Omental fat pad (tissue), 4 donors: ENCODE measurements at places on chromosomes 2 and 18.

GRCh38 chr2:157911750-157912149 is 35.6 kb upstream of the ACVR1 start:
- no peak for DNase-seq

- DNase-seq: no peak
Observed at GRCh38 chr2:8408560-8409460, 273.0 kb upstream of the ID2 start.

DNA sequence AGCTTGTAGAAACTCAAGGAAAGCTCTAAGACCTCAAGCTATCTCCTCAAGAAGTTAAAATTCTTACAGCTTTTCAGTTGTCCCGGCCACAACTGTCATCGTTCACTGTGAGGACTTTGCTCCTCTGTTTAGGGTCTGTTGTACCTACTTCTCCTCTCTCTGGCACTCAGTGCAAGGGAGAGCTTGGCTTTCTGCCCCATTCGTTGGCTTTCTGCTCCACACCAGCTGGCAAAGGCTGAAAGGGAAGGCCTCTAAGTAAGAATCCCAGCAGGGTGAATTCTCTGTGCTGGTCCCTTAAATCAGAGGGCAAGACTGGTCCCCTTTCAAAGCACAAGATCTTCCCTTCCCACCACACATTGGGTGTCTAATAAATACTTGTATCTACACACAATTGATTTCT is 17.3 kb downstream of the ZBTB7C start:
- DNase-seq: no peak

DNA sequence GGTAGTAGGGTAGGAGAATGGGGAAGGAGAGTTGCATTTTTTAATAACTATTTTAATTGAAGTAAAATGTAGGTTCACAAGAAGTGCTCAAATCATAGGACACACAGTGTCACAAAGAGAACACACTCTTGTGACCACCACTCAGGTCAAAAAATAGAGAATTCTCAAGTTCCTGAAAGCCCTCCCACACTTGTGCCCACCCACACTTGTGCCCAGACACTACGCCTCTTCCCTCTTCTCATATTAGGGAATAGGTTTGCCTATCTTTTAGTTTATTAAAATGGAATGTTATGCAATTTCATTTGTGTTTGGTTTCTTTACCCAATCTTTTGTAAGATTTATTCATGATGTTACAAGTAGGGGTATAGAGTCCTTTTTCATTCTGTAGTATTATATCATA is 67.2 kb downstream of the UGGT1 start:
- DNase-seq: no peak

DNA sequence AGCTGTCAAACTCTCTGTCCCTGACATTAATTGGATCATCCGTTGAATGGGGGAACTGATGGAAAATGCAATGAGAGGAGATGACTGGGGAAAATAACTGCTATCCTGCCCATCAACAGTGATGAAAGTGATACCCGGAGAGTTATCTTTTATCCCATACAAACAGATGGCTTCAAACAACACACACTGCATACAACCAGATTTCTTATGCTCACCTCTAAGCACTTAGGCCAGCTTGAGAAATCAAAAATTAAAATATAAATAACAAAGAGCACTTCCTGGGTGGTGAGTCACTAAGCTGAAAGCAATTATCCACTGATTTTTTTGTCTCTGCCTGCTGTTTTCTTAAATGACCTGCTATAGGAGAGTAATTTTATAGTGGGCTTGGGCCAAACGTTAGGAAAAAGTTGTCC is 237.6 kb upstream of the RGPD4 start:
- no peak for DNase-seq

GRCh38 chr2:159211447-159212396 is 74.8 kb downstream of the WDSUB1 start:
- no peak for DNase-seq

DNA sequence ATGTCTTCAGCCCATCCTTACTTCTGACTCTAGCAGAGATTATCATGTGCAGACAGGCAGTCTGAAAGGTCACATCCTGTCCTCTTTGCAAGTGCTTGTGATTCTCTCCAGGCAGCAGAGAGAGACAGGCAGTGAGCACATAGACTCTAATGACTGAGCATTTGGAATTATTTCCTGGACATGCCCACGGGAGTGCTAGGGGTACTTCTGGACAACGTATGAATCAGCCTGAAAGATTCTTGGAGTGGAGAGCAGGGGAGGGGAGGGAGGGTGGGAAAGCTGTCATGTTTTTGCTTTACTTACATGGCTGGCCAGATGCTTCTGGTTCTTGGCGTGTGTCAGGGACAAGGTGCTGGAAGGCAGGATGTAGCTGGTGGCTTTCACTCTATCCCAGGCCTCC is 150.6 kb downstream of the RIF1 start:
- DNase-seq: no peak

DNA sequence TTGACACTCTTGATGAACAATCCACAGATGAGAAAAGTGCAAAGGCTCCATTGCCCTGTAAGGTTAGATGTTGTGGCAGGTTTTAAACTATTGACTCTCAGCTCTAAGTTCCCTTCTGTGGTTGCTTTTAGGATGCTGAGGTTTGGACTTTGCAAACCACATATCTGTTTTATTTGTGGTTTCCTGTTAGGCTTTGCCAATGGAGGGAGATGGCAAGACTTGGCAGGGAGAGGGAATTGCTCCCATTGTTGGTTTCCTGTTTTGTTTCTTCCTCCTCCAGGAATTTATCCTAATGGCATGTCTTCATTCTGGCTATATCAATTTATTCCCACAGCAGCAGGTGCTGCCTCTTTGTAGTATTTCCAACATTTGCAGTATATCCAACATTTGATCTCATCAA is 772.3 kb downstream of the LRRTM4 start:
- DNase-seq: no peak

DNA sequence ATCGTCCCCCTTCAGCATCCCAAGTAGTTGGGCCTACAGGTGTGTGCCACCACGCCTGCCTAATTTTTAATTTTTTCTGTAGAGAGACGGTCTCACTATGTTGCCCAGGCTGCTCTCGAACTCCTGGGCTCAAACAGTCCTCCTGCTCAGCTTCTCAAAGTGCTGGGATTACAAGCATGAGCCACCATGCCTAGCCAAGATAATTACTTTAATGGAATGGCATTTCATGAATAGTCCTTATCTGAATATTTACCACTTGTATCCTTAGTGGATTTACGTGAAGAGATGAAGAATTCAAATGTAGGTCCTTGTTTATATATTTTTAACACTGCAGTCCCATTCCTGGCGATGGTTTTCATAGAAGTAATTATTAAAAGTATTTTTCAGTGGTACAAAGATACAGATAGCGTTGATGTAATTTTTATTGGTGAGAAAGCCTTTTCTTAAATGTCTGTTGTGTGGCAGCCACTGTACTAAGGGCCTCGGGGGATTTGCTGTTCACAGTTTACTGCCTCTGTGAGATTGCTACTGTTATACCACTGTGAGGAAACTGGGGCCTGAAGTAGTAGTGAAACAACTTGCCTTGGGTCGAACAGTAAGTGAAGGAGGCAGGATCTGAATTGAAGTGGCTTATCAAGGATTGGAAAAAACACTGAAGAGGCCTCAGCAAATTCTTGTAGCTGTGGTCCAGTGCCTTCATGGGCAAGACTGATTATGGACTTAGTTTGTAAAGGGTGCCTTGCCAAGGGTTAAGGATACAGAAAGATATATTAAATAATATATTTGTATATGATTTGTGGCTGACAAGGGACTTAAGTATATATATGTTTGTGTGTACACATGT is 151.2 kb downstream of the PRPF40A start:
- DNase-seq: no peak

DNA sequence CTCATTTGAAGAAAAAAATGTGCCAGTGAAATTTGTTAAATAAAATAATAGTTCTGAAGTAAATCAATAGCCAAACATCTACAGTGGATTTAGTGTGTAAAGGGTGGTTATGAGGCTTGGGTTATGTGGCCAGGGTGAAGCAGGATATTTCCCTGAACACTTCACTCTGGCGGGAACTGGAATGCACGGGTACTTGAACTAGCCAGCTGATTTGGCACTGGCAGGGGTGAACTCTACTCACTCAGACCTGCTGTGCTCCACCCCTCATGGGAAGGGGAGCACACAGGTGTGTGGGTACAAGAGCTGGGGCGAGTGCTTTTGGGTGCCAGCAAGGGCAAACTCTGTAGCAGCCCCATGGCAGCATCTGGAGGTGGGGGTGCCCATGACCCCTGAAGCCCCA is 278.2 kb downstream of the CALCRL start:
- no peak for DNase-seq

DNA sequence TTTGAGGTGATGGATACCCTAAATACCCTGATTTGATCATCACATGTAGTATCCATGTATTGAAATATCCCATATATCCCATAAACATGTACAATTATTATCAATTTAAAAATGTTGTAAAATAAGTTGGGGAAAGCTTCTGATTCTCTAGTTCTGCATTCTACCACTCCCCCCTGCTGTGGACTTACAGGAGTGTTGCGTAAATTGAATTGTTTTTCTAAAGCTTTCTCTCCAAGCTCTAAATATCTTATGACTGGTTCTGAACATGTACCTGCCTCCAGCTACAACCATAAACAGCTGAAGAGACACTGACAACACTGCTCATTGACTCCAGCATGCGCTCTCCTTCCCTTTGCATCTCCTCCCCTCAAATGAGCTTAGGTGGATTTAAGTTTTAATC is 145.2 kb downstream of the MGAT5 start:
- no peak for DNase-seq

- DNase-seq: no peak
Observed at GRCh38 chr2:26612522-26613240, 28.5 kb downstream of the CIB4 start.

DNA sequence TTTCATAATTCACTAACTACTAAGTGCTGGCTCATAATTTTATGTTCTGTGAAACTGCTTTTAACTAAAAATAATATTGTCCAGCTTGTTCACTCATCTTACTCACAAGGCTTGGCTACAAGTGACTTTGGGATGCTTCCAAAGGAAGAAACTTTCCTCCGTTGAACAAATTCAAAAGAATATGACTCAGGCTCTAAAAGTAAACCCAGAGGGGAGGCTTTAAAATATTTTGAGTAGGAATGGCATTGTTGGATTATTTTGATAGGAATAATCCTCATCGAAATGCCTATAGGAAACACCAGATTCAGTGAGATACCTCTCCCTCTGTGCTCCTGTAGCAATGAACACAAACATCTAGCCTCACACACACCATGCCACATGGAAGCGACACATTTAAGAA is 25.2 kb upstream of the TLK1 start:
- DNase-seq: no peak

- DNase-seq: no peak
Observed at GRCh38 chr2:187155476-187155875, 292.6 kb downstream of the CALCRL start.

DNA sequence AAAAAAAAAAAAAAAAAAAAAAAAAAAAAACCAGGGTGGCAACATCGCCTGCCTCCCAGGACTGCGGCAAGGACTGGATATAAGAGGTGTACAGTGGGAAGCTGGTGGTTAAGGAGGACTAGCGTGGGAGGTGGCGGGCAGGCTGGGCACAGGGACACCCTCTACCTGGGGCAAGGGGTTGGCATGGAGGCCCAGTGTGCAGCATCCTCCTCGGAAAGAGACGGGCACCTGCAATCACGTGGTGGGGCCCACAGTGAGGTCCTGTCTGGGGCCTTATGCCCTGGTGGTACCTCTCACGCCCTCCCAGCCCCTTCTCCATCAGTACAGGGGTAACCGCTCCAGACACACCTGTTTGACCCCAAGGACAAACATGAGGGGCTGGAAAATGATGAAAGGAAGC is 27.9 kb downstream of the PXDN start:
- no peak for DNase-seq

DNA sequence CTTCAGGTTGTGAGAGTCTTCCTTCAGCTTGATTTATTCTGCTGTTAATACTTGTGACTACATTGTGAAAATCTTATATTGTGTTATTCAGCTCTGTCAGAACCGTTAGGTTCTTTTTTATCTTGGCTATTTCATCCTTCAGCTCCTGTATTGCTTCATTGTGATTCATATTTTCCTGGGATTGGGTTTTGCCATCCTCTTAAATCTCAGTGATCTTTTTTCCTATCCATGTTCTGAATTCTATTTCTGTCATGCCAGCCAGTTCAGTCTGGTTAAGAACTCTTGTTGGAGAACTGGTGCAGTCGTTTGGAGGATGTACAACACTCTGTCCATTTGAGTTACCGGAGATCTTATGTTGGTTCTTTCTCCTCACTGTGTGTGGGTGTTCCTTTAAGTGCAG is 19.1 kb downstream of the MSTN start:
- no peak for DNase-seq

DNA sequence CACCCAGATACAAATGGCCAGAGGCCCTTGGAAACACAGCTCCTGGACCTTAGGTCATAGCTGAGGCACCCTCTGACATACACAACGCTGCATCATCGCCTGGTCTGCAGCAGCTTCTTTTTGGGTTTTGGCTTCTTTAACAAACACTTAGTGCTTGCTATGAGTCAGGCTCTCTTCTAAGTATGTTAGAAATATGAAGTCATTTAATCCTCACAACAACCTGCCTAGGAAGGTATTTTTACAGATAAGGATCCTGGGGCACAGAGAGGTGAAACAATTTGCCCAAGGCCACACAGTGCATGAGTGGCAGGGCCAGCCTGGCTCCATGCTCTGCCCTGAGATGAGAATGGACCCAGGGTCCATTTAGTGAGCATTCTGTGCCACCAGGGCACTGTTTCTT is 96.6 kb downstream of the TMEM17 start:
- DNase-seq: no peak

- no peak for DNase-seq
Observed at GRCh38 chr2:74461187-74462053, 3.2 kb downstream of the WBP1 start.

DNA sequence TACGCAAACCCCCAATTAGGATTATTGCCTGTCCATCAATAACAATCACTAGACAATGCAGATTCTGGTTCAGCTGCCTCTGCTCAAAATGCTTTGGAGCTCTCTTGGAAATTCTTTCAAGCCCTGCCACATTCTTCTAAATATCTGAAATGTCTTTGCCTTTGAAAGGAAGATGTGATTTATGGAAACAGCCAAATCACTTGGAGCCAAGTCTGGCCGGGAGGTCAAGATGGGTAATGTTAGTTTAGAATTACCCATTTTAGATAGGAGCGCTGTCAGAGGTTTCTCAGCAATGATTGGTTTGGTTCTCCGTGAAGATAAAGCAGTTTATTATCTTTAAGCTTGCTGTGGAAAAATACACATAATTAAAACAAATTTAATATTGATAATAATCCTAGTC is 306.7 kb downstream of the SETBP1 start:
- no peak for DNase-seq

DNA sequence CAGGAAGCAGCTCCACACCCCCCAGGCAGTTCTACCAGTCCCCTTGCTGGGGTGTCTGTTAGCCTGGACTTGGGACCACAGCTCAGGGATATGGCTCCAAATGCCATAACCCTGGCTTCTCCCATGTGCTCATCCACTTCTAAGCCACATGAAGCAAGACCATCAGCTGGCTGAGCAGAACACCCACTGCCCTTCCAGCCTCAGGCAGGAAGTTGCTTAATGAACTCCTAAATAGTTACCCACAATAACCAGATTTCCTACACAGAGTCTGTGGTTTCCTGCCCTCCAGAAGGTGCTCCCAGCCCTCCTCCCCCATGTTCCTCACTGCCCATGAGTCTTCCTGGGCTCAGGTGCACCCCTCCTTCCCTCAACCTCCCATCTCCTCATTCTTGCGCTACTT is 98.3 kb upstream of the EPC2 start:
- no peak for DNase-seq

GRCh38 chr2:233385489-233386044 is 31.3 kb downstream of the DGKD start:
- no peak for DNase-seq

GRCh38 chr2:144629935-144630334 is 110.0 kb upstream of the ZEB2 start:
- no peak for DNase-seq
